ENCODE measurements at places on chromosomes 5 and 9.

- no peak for DNase-seq
These were observed 232.1 kb upstream of the PIK3R1 start for GRCh38 chr5:67983251-67984110.

DNA sequence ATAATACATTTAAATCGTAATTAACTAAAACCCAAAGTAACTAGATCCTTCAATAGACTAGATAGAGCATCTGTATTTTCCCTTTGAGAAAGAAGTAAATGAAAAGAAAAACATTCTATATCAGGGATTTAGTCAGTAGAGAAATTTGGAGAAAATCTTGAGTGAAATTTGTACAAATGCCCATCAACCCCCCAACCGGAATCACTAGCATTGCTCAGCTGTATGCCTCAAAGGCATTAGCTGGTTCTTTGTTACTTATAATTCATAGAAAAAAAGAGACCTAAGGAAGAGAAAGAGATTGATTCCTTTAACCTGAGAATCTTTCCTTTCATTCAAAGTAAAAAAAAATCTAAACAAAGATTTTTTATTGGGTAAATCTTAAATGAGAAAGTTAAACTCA lies 659 bp downstream of the OMD start:
- DNase-seq: no peak

DNA sequence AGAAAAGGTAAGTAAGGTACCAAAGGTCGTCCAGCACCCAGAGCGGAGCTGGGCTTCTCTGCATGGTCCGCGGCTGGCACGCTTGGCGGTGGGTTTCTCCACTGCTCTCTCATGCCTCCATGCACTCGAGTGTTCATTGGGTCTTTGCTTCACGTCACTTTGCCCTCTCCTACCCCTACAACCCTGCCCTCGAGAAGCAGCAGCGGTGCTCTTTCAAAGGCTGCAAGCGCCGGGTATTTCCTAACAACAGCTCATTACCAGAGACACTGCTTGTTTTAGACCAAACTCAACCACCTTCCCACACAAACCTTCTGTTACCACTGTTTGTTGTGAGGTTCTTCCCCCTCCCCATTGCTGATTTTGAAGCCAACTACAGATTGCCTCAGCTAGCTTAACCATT lies 21.5 kb upstream of the ZBTB34 start:
- no peak for DNase-seq

- DNase-seq: no peak
These were observed 95.8 kb upstream of the KLF9 start for GRCh38 chr9:70510157-70510770.

GRCh38 chr9:135505406-135506187 lies 5.1 kb downstream of the MRPS2 start:
- DNase-seq: no peak

GRCh38 chr5:118952992-118953651 lies 35.2 kb downstream of the DTWD2 start:
- DNase-seq: no peak

GRCh38 chr5:79151942-79152671 lies 40.5 kb downstream of the BHMT start:
- DNase-seq: no peak

DNA sequence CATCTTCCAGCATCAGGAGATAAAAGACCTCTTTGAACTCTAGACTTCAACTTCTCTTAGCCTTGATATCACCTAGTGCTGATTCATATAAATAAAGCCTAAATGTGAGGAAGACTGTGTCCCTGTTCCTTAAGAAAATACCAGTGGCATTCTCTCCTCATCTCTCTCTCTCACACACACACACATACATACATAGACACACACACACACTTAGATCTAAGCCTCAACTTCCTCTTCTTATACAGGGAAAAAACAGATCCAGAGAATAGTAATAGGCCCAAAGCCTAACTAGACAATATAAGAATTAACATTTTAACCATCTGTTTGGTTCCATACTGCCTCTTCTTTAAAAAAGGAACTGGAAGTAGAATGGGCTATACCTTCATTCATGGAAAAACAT lies 195.3 kb upstream of the NR4A3 start:
- no peak for DNase-seq

- DNase-seq: no peak
These were observed 18.3 kb upstream of the SYNPO start for GRCh38 chr5:150622157-150622556.

DNA sequence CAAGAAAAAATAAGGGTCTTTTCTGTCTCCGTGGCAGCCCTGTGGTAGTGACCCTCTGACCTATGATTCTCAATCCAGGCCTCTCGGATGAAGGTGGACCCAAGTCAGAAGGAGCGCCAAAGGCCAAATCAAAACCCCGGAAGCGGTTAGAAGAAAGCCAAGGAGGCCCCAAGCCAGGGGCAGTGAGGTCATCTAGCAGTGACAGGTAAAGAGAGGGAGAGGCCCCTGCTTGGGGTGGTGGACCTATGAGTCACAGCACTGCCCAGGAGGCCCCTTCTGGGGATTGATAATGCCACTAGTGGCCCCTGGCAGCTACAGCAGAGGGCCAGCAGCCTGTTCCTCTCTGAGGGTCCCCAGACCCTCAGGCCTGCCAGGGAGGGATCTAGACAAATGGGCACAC lies 6.4 kb upstream of the SLC2A8 start:
- DNase-seq: no peak

DNA sequence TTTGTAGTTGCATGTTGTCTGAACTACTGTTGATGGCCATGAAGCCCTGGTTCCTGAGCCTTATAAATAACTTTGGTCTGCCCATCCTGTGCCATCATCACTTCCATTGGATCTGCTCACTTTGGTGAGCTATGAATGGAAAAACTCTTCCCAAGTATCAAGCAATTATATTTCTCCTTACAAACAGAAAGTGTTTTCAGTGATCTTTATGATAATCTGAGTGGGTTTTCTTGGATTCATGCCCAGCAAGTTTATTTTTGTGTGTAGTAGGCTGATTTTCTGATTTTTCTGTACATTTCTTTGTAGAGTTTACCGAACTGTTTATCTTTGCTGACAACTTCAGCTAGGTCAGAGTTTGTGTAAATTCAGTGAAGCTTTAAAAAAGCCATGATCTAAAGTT lies 31.0 kb downstream of the CAMK4 start:
- DNase-seq: no peak
